ENCODE measurements at places on chromosomes 5 and 9.

- DNase-seq = peak; percentile 48
These were observed 123.7 kb downstream of the ARHGEF28 start for GRCh38 chr5:73749485-73750270.

DNA sequence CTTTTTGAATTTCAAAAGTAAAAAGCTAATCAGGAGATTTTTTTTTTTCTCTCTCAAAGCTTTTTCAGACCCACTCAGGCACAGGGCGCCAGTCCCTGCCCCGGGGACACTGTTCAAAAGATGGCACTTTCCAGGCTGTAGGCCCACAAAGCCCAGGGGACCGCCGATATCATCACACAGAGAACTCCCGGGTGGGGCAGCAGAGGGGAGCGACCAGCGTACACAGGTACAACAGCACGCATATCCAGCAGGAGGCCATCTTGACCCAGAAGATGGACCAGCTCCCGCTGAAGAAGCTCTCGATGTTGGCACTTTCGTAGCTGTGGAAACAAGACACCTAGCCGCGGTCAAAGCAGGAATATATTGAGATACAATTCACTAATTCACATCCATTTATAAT is 108.3 kb downstream of the THBS4 start:
- no peak for DNase-seq

- no peak for DNase-seq
These were observed 44.5 kb downstream of the SEMA4D start for GRCh38 chr9:89453452-89453851.

- DNase-seq = no peak
These were observed 58.6 kb upstream of the DMAC1 start for GRCh38 chr9:7858166-7858565.

DNA sequence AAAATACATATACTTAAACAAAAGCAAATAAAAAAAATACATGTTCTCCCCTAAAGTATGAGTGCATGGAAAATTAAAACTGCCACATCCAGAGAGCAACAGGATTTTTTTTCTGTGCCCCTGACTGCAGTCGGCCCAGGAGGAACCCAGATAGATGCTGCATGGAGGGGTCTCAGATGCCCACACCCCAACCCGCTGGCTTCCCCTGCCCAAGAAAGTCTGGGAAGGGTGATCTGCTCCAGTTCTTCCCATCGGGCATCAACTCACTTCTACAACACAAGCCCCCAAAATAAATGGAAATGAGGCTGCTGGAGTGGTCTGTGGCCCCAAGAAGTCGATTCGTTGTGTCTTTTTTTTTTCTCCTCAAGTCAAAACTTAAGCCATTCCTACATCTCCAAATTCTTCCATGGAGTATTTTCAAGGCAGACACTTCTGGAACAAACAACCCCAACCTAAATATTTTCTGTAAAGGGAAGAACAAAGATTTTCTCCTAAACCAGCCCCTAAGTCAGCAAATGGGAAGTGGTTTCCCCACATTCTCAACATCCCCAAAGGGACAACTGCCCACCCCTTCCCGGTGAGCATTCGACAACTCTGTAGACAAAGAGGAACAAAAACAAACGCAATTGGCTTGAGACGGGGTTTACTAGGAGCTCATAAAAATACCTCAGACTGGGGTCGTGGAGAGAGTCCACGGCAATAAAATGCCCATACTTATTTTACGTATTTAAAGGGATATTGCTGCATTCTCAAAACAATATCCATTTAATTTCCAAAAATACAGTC is 46.7 kb downstream of the ROR2 start:
- no peak for DNase-seq

GRCh38 chr9:127004946-127005769 is 90.6 kb downstream of the RALGPS1 start:
- DNase-seq = peak; percentile 58

DNA sequence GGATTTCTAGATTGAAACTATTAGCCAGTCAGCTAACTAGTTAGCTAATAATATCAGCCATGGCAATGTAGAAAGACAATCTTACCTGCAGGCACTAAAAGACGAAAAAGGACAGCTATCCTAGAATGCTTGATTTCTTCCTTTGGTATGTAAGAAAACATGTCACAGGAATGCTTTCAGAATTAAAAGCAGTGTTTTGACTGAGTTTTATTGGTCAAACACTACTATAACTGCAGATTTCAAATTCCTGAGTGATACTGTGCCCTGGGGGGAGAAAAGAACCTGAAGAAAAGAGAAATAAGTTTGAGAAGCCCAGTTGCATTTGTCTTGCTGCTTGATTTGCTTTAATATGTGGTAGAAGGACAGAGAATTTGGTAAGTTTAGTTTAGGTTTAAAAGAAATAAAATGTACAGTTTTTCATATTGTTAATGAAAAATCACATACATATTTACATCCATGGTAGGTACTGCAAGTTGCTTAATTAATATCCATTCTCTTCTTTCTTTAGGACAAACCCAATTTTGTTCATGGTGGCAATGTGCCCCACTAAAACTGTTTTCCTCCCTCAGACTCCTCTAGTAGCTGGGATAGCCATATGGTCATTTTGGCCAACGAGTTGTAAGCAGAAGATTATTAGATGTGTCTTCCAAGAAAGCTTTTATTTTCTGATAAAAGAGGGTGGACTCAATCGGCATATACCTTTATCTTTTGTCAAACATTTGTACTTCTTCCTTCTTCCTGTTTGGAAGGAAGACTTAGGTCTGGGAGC is 4.3 kb upstream of the FAM169A start:
- DNase-seq = no peak

- DNase-seq = no peak
These were observed 424.2 kb downstream of the SPATA31D1 start for GRCh38 chr9:82412586-82413305.

- DNase-seq = peak; percentile 28
These were observed 337.4 kb upstream of the PUM3 start for GRCh38 chr9:3181049-3181953.

DNA sequence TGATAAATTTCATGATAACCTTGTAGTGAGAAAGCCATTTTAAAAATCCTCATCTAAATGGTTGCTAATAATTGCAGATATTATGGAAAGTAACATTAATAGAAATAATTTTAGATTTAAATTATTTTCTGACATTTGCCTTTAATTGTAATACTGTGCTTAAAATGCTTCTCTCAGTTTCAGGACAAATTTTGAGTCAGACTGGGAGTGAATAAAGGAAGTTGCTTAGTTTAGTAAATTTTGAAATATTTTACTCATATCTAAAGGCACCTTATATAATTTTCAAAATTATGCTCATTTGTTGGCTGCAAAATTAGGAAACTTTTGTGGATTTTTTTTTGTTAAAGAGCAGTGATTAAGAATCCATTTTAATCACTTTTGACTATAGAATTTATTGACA is 93.8 kb downstream of the CSNK1G3 start:
- DNase-seq = no peak

GRCh38 chr9:87431837-87432236 is 65.8 kb upstream of the DAPK1 start:
- no peak for DNase-seq

DNA sequence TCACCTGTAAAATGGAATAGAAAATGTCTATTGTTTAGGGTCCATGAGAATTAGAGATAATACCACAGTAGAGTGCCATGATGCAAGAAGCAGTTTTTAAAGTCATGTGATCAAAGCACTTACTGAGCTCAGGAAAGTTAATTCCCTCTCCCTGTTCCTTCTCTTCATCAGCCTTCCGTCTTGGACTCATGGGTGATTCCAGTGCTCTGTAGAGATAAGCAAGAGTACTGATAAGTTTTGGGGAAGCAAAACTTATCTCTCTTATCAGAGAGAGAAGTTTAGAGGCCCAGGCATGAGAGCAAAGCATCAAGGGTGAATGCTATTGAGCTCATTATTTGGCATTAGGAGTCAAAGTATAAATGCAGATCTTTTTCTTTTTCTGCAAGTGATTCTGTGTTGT is 410.1 kb downstream of the AGTPBP1 start:
- no peak for DNase-seq

GRCh38 chr9:14294659-14295058 is 19.3 kb downstream of the NFIB start:
- no peak for DNase-seq

DNA sequence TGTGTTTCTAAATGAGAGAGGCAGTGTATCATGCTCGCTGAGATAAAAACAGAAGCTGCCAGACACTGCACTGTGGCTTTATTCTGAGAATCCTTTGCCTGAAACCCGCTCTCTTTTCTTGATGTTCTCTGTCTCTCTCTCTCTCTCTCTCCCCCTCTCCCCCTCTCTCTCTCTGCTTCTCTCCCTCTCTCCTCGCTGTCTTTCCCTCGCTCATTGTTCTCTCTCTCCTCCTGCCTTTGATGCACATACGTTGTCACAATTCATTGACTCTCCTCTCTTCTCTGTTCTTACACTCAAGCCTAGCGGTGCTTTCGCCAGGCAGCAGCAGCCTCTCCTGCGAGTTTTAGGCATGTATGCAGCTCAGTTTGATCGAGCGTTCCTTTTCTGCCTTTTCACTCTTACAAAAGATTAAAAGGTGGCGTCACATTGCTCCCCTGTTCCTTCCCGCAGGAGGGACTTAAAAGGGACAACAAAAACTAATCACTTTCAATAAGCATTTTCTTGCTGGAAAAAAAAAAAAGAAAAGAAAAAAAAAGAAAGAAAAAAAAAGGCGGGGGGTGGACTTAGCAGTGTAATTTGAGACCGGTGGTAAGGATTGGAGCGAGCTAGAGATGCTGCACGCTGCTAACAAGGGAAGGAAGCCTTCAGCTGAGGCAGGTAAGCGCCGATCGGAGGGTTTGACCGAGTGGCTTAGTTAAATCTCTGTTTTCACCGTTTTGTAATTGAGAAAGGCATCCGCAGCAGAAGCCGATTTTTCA is 717.9 kb upstream of the WWC1 start:
- DNase-seq = peak; percentile 65

DNA sequence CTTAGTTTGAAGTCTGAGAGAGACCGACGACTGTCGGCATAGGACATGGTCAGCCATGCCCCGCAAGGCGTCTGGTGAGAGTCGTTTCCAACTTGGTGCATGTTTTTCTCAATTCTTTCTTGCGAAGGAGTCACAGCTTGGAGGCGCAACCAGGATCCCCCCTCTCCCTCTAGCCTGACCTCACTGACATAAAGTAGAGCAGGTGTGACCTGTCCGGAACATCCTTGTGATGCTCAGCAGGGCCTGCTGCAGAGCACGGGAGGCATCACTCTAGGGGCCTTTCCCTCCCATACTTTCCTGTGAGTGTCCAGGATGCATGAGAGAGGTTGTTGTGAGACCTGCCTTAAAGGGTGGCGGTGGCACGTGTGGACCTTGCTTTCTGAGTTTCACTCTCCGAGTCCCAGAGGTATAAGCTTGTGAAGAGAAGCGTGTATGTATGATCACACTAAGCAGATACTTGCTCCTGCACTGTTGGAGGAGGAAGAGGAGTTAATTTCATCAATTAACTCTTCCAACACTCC is 5.0 kb downstream of the TENT4A start:
- DNase-seq = no peak

- DNase-seq = peak; percentile 88
These were observed 124.3 kb downstream of the SUSD1 start for GRCh38 chr9:112050544-112051475.

- no peak for DNase-seq
These were observed 238.6 kb upstream of the ACTBL2 start for GRCh38 chr5:57721226-57721625.

- DNase-seq = no peak
These were observed 14.8 kb upstream of the PRRC2B start for GRCh38 chr9:131379056-131379455.

DNA sequence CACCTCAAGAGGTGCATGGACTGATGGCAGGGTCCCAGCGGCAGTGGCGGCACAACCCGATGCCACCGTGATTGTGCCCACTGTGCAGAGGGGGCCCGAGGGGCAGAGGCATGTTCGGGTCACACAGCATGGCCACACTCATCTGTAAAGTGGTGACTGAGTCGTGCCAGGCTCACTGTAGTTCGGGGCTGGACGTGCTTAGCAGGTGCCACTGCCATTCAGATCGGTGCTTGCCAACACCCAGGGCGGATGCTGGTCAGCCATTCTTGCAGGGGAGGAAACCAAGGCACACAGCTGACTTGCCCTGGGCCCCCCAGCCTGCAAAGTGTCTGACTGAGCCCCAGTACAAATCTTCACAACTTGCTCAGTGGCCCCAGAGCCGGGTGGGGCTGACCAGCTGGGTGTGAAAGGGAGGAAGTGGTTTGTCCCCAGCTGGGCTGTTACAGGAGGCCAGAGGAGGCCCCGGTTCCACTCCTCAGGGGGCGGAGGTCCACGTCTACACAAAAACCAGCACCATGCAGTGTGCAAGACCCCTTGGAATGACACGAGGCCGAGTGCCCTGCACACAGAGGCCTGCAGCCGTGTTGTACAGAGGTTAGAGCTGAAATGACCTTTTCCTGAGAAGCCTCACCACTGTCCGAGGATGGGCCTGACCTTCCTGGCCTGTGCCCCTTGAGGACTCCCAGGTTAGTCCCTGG is 17.9 kb downstream of the FGD3 start:
- no peak for DNase-seq

- DNase-seq = no peak
These were observed 1.4 kb downstream of the COL23A1 start for GRCh38 chr5:178588769-178589168.

- DNase-seq = no peak
These were observed 7.4 kb downstream of the TMOD1 start for GRCh38 chr9:97508852-97509251.

GRCh38 chr5:51387884-51388275 is 4.6 kb downstream of the ISL1 start:
- no peak for DNase-seq

DNA sequence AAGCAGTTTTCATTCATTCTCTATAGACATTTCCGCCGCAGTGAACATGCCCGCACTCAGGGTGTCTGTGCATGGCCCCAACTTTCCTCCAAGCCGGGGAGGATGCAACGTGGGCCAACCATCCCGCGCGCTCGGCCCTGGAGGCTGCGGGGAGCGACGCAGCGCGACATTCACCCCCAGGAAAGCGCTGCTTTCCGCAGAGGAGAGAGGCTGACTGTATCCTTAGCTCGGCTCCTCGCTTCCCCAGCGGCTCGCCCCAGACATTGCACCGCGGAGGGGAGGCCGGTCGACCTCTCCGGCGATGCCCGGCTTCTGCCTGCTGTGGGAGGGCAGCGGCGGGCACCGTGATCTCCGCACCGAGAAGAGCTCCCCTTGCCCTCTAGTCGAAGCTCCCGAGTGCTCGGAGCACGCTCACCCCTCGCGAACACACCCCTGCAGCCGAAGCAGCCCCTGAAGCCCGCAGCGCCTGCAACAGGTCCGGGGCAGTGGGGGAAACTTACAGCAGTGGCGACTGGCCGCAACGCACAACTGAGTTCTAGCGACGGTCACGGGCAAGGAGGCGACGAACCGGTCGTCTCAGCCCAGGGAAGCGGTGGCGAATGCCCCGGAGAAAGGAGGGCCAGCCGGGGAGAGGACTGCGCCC is 600 bp downstream of the ENC1 start:
- peak; percentile 56 for DNase-seq

- peak; percentile 99 for DNase-seq
These were observed 117.0 kb downstream of the NXNL2 start for GRCh38 chr9:88651682-88652633.

DNA sequence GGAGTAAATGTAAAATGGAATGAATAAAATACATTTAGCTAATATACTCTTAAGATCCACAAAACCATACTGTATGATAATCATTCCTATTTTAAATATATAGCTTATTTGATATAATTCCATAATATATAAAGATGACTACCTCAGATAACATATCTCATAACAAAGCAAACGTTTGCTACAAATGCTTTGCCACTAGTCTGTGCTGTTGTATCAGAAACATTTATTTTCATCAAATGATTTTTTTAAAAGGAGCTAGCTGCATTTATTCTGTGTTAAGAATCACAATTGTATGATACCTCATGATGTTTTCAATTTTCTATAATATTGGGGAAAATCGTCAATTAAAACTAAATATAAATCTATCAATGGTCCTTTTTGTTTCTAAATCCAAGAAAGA is 567.2 kb downstream of the PTPRD start:
- peak; percentile 11 for DNase-seq

GRCh38 chr5:69374911-69375446 is 5.4 kb downstream of the RAD17 start:
- no peak for DNase-seq

Measured in iris pigment epithelial cell (primary cell).